Esophagus muscularis mucosa (tissue), 4 donors: ENCODE measurements at places on chromosomes 4 and X. TPM values are rescaled to one million over a fixed set of nuclear protein-coding genes. Genes with fewer than 3 reads are reported as not detected.

PITX2 gene
- total RNA-seq, result 48.6 TPM

XK gene
- total RNA-seq, result 8.4 TPM

REST gene
- 37.6 TPM for total RNA-seq

NXF2 gene
- not detected for total RNA-seq

GPC3 gene
- total RNA-seq, result 13.3 TPM

FAM184B gene
- total RNA-seq, result not detected

VCX gene
- total RNA-seq, result not detected

BEX1 gene
- 2.5 TPM for total RNA-seq

EPHA5 gene
- total RNA-seq, result 0.23 TPM

NDP gene
- 0.52 TPM for total RNA-seq

SHISA3 gene
- total RNA-seq, result 18.5 TPM

POU4F2 gene
- total RNA-seq, result not detected

WDR17 gene
- 4.8 TPM for total RNA-seq

CD40LG gene
- total RNA-seq, result not detected

OTUD5 gene
- total RNA-seq, result 39.9 TPM

GRPR gene
- 10.8 TPM for total RNA-seq

CITED1 gene
- total RNA-seq, result 0.66 TPM

TAB3 gene
- 17.0 TPM for total RNA-seq

PSAPL1 gene
- total RNA-seq, result not detected

SHROOM2 gene
- 1.4 TPM for total RNA-seq
